ENCODE measurements at places on chromosomes 5 and 9.

DNA sequence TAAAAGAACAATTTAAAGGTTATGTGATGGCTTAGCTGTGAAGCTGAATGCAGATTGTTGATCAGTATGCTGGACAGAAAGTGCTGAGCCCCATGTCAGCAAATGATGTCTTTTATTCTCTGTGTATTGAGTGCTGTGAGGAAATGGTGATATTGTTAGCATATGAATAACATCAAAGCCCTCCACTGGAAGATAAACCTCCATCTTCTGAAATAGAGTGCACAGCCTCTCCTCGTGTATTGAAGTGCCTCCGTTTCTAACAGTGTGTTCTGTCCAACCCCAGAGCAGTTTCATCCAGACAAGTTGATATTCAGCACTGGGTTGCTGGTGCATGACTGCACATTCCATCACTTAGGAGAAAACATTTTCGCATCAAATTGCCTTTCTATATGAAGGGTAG, 242.9 kb downstream of the CSNK1G3 start:
- no peak for DNase-seq

DNA sequence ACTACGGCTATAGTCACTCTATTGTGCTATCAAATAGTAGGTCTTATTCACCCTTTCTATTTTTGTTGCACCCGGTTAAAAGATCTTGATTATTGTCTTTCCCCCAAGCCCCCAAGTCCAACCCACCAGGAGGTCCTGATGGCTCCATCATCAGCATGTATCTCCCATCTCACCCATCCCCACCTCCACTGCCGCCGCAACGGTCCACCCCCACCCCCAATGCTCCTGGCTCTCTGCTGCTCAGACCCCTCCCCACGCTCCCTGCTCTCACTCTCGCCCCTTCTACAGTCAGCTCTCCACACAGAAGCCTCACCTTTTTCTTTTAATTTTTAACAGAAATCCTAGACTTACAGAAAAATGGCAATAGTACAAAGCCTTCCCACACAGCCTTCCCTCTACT, 51.5 kb upstream of the SH3PXD2B start:
- no peak for DNase-seq

- no peak for DNase-seq
These were observed 2.8 kb downstream of the SLC6A3 start for GRCh38 chr5:1442222-1443145.

- DNase-seq: no peak
These were observed 324.4 kb downstream of the NDUFS4 start for GRCh38 chr5:53884844-53885243.

DNA sequence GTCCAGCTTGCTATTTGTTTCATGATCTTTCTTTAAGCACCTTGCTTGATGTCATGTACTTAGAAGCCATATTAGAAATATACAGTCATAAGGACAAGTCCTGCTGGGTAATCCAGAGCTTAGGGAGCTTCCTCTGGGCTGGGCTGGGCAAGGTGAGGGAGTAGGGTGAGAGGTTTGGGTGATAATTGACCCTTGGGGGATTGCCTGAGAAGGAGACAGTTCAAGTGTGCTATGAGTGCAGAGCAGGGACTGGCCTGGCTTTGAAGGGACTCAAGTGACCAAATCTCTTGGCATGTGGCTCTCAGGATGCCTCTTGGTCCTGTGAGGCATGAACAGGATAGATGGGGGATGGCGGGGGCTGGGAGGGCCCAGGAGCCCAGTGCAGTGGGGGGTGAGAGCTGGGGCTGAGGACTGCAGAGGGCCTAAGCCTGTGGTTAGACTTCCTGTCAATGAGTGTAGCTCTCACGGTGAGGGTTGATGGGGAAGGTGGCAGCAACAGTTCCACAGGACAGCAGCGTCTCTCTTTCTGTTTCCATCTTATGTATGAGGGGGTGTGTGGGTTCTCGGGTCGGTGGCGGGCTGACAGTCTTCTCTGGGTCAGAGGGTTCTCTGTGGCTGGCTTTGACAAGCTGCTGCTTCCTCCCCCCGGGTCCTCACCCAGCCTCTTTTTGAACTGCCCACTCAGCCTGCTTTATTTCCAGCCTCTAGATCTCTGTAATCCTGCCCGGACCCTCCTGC, 53.5 kb downstream of the RGS3 start:
- no peak for DNase-seq

GRCh38 chr5:135446615-135447014, 533 bp downstream of the DCANP1 start:
- DNase-seq: no peak

GRCh38 chr5:80239680-80240367, 16.0 kb downstream of the SERINC5 start:
- no peak for DNase-seq

Measured in mesendoderm (in vitro differentiated cells).